ENCODE measurements at places on chromosomes 11 and 22. TPM values are rescaled to one million over a fixed set of nuclear protein-coding genes. Genes with fewer than 3 reads are reported as not detected.

Gene ELMOD1
- 0.92 TPM for total RNA-seq

Gene DUSP8
- total RNA-seq = 7.7 TPM

Gene TMA7B
- total RNA-seq = not detected

Gene NXPE2
- 0.12 TPM for total RNA-seq

Gene FHIP1B
- total RNA-seq = 16.3 TPM

Gene TNNT3
- 46.1 TPM for total RNA-seq

Gene OR5P2
- not detected for total RNA-seq

Gene OR51I1
- not detected for total RNA-seq

Gene OR4A16
- total RNA-seq = not detected

GRCh38 chr11:113019711-113020110 lies 58.5 kb downstream of the NCAM1 start:
- no peak for DNase-seq

GRCh38 chr11:44305470-44306051 lies 4.4 kb downstream of the ALX4 start:
- DNase-seq = no peak

DNA sequence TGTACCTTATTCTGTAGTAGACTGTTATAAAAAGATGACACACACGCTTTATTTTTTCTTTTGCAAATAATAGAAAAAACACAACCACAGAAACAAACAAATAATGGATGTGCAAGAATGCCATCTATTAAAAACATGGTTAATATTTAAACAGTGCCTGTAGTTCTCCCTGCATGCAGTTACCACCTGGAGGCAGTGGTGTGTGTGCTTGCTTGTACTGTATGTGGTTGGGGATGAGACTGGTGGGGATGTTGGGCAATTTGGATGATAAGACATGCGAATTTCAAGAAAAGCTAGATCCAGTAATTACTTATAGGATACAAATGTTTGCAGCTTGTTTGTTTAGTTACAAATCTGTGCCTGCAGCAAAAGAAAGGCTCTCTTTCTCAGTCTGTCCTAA lies 3.6 kb downstream of the C11orf87 start:
- DNase-seq = no peak

GRCh38 chr11:73804712-73805111 lies 17.0 kb downstream of the MRPL48 start:
- DNase-seq = no peak

DNA sequence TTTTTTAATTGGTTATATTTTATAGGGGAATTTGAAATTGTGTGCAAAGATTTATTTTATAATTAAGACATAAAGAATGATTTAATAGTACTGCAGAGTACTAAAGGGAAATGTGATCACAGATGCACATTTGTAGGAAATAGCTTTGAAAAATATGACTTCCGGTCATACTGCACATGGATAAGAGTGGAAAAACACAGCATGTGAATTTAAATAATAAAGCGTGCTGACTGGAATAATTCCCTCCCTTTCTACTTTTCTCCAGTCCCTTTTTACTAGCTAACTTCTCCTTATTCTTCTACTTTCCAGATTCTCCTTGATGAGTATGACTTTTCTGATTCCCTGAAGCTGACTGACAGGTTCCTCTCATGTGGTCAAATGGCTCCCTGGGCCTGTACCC lies 238.4 kb upstream of the CTSC start:
- no peak for DNase-seq

GRCh38 chr11:92447586-92447985 lies 223.0 kb downstream of the FAT3 start:
- DNase-seq = no peak

GRCh38 chr11:22510010-22510409 lies 115.6 kb downstream of the FANCF start:
- DNase-seq = no peak

- DNase-seq = no peak
Measured at GRCh38 chr11:8934742-8935488, 2.2 kb upstream of the C11orf16 start.

DNA sequence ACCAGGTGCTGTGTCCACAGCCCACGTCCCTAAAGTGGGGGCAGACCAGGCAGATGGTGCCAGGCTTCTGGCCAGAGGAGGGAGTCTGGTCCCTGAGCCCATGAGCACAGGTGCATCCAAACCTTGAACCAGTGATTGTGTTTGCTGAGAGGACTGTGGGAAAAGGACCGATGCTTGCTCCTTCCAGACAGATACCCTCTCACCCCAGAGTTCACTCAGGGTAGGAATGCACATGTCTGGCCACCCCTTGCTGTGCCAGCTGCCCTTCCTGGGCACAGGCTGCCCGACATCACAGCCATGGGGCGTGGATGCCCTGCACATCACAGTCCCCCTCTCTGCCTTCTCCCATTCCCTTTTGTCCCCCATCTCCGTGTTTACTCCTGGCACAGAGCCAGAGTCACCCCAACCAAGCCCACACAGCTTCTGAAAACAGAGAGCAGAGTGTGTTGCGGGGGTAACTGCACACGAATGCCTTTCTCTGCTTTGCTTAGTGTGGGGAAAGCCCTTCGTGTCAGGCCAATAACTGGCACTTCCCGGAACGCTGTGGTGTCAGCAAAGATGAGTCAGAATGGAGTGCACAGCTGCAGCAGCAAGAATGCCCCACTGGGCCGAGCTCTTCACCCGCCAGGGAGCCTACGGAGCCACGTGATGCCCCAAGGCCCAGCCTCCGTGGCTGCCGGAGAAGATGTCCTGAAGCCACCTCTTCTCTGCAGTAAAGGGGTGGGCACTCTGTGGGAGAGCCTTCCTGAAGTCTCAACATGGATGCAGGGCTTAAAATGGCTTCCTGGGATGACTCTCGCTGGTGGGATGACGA lies 7.6 kb downstream of the CARS1 start:
- DNase-seq = peak; percentile 61

DNA sequence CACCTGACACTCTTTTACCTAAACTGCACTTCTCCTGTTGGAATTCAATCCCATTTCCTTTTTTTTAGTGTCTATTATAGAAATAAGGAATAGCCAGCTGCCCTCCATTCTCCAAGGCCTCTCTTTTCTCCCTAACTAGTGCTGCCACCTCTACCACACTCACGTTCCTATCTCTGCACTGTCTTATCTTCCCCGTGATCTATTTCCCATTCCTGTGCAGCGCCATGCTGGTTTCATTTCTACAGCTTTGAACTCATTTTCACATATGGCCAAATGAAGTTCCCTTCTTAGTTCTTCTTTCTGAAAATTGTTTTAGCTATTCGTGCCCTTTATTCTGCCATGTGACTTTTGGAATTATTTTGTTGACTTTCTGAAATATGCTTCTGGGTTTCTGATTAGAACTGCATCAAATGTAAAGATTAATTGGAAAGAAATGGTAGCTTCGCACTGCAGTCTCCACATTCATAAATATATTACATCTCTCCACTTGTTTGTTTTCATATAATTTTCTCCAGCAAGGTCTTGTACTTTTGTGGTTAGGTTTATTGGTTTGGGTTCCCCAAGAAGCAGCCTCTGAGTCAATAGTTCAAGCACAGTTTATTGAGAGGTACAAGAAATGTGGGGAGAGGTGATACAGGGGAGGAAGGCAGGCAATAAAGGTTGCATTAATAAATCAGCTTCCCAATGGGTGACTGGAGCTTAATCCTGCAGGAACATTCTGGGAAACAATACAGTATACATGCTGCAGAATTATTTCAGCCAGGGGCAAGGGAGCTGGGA lies 43.7 kb upstream of the DRD2 start:
- DNase-seq = no peak

DNA sequence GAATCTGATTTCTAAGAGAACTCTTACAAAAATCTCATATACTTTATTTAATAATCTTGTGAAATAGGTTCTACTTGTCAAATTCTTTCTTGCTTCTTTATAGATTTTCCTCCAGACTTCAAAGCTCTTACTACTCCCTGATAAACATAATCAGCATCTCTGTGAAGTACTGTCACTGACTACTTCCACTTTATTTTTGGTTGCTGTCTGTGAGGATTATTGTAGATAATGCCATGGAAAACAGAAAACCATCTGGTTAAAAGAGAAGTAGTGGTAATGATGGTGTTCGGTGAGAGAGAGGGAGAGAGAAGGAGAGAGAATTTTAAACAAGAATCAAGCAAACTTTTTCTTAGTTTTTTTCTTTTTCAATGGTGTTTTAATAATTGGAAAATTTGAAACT lies 152.3 kb downstream of the TMEM135 start:
- no peak for DNase-seq

- no peak for DNase-seq
Measured at GRCh38 chr11:62075438-62075837, 48.4 kb upstream of the INCENP start.

DNA sequence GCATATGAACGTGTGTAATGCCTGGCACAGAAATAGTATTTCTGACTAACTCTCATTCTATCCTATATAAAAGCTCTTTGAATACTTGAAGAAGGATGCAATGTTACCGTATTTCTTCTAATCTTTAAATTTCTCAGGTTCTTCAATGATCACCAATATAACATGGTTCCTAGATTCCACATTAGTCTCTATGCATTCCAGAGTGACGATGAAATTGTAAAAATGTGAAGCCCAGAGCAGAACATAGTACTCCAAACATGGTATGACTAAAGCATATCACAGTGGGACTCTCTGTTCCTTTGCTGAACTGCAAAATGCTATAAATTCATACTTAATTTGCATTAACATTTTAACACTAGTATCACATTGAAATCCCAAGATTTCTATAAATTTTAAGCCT lies 877.6 kb upstream of the CHORDC1 start:
- DNase-seq = no peak

DNA sequence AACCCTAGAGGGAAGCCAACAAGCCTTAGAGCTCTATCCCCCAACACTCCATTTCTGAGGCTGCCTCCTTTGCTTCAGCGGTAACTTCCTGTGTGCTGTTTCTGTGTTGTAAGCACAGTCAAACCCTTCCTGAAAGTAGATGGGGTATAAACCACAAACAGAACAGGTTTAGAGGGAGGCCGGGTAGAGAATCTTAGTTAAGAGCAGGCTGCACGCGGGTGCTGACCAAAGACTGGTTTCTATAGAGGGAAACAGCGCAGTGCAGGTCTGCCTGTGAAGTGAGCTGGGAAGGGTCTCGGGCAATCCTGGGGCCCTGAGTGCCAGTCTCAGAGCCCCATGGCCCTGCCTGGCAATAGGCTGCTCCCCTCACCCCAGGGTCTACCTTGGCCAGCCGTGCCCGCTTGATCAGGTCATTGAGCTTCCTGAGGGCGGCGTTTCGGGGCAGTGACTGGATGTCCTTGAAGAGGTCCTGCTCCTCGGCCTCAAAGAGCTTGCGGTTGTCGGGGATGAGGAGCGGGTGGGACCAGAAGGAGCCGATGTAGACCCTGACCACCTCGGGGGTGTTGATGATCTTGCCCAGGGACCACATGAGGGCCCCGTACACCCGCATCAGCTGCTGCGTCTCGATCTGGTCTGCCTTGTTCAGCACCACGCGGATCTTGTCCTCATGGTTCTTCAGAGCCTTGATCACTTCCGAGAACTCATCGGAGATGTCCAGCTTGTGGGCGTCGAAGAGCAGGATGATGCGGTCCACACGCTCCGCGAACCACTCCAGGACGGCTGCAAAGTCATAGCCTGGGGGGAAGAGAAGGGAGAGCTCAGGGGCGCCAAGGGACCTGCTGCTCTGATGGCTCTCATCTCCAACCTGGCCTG lies 15.3 kb upstream of the CDC42BPG start:
- no peak for DNase-seq

DNA sequence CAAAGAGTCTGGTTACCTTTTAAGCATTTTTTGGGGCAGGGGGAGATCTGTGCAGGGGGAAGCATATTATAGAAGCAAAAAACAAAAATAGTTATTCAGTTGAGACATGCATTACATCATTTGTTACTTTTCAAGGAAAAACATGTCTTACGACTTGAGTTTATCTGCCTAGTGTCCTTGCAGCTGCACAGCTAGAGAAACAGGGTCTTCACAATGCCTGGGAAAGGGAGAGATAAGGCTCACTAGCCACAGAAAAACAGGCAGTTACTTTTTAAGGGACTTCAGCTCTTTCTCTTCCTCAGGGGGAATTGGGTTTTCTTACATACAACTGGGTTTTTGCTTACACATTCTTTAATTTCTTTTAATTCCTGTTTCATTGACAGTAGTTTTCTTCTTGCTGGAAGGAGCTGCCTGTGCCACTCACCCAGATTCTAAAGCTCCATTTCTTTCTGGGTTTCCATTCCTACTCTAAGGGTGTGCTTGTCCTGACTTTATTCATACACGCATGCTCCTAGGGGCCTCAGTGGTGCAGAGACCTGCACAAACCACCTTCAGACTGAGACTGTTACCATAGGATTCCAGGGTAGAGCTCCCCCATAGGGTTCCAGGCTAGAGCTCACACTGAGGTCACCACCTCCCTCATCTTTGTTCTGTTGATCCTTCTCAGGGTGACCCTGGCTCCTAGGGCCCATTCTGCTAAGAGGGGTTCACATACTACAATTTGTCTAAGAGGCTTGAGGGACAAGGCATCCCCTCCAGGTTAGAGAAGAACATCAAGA lies 14.7 kb upstream of the UBQLNL start:
- no peak for DNase-seq

GRCh38 chr11:110857892-110858546 lies 145.8 kb upstream of the ARHGAP20 start:
- no peak for DNase-seq

GRCh38 chr22:35399114-35399677 lies 744 bp upstream of the MCM5 start:
- DNase-seq = no peak

- DNase-seq = no peak
Measured at GRCh38 chr22:21623648-21623970, 6.2 kb downstream of the YDJC start.

- no peak for DNase-seq
Measured at GRCh38 chr11:111659201-111660115, 57.2 kb downstream of the SIK2 start.

GRCh38 chr22:22590136-22590891 lies 31.2 kb upstream of the PRAME start:
- DNase-seq = no peak
